HT-29 (cell line): ENCODE measurements at places on chromosomes 7 and 10. TPM values are rescaled to one million over a fixed set of nuclear protein-coding genes. Genes with fewer than 3 reads are reported as not detected.

DNA sequence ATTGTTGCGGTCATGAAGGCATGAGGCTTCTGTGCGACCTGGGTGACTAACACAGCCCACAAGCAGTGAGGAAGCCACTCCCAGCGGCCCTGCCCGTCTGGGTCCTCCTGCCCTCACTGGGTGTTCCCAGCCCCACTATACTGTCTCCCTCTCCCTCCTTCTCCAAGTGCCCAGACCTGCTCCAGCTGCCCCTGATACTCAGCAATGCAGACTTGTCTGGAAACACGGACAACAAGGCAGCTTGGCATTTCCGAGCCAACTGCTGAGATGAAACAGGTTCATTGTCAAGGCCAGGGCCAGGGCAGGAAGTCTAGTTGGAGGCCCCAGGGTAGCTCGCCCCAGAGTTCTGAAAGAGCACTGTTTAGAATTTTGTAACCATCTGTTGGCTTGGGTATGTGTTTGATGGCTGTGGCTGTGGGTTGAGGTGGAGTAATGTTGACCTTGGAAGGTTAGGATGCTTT, 95.7 kb downstream of the RBM20 start:
- no peak for DNase-seq

- no peak for DNase-seq
These were observed 13.7 kb downstream of the PILRA start for GRCh38 chr7:100386940-100387339.

Gene PRR15
- 101 and 105 TPM in 2 replicates for total RNA-seq

Gene TWIST1
- total RNA-seq: not detected in 2 replicates

Gene LDB3
- not detected in 2 replicates for total RNA-seq

- no peak for DNase-seq
These were observed 126.8 kb downstream of the MAD1L1 start for GRCh38 chr7:2105917-2106316.
